ENCODE measurements at places on chromosomes 6 and 20. TPM values are rescaled to one million over a fixed set of nuclear protein-coding genes. Genes with fewer than 3 reads are reported as not detected.

GRCh38 chr6:10269814-10270472 lies 144.9 kb downstream of the TFAP2A start:
- DNase-seq, result no peak

DNA sequence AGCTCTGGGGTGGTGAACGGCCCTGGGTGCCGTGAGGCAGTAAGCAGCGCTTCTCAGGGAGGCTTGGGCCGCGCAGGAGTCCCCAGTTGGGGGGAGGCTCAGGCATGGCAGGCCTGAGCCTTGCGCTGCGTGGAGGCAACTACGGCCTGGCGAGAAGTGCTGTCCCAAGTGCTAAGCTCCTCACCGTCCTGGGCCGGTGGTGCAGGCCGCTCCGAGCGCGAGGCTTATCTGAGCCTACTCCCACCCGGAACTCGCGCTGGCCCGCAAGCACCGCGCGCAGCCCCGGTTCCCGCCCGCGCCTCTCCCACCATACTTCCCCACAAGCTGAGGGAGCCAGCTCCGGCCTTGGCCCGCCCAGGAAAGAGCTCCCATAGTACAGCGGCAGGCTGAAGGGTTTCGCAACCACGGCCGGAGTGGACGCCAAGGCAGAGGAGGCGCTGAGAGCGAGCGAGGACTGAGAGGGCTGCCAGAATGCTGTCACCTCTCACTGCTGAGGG lies 1.8 kb upstream of the WRNIP1 start:
- no peak for DNase-seq

DNA sequence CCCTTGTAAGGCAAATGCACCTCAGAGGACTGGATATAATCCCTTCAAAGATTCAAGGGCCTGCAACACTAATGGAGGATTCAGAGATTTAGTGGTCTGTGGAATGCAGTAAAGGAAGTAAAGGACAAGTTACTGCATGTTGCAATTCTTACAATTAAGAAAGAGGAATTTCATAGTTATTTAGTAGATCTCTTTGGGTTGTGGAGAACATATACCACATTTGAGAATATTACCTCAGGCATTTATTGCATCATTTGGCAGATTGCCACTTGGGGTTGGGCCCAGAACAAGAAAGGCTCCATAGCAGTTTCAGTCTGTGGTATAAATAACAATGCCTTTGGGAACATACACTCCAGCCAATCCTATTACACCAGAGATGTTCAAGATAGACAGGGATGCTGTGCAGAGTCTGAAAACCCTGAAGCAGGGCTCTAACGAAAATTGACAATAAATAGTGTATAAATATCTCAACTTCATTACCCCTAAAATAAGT lies 20.9 kb upstream of the EPM2A start:
- DNase-seq, result no peak

DNA sequence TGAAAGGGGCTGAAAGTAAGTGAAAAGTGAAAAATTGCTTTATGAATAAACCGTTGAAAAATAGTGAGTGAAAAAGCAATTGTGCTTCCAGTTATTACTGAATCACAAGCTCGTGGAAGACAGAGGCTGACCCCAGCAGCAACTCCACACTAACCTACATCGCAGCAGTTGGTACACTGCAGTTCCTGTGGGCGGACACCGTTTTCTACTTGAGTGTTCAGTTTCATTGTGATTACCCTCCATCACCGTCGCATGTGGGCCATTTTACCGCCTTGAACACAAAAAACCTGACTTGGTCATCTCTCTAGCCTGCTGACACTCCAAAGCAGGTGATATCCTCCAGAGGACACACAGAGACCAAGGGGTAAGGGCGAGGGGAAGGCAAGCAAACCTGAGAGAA lies 28.4 kb downstream of the PRDM1 start:
- no peak for DNase-seq

OR2B6 gene
- not detected for total RNA-seq

DNA sequence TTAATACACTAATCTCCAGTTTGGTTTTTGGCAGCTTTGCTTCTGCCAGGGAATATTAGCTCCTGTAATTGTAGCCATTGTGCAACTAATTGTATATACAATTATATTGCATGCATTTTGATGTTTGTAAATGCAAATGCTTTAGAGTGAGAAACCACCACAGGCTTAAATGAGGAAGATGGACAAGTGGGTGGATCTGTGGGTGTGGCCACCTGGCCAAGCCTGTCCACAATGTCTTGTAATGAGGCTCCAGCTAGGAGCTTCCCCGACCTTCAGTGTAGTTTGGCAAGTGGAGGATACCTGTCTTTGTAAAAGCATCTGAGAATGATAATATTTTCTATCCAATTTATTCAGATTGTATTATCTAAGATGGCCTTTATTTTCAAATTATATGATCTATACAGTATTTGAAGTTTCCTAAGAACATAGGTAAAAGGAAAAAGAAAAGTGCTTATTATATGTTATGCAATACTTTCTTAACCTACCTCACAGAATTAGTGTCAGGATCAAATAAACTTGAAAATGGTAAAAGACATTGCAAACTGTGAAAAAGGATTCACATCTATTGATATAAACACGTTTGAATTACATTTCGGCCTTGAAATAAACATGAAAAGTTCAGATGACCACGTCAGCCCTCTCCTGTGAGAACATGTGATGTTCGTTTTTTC lies 49.3 kb upstream of the ARID1B start:
- no peak for DNase-seq

GRCh38 chr6:111677249-111677990 lies 71.7 kb upstream of the TRAF3IP2 start:
- DNase-seq, result no peak

DNA sequence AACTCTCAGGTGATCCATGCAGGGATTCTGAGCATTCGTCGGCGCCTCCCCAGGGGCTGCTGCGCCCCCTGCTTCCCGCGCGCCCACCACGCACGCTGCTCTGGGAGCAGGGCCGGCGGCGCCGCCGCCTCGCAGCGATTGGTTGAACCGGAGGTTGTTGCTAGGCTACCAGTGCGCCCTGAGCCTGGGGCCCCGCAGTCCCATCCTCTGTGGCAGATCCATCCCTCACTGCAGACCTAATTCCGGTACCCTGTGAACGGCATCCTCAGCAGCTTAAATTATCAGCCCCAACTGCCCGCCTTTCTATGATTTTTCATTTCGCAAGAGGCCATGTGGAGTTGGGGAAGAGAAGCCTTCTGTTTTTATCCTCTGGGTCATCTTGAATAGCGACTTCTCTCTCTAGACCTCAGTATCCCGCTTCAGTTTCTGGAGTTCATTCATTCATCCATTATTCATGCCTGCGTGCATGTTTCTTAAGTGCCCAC lies 15.4 kb downstream of the PNPLA1 start:
- no peak for DNase-seq

PRRT1 gene
- total RNA-seq, result 2.6 TPM

GRCh38 chr20:40494248-40494647 lies 194.8 kb downstream of the MAFB start:
- peak; percentile 58 for DNase-seq

DNA sequence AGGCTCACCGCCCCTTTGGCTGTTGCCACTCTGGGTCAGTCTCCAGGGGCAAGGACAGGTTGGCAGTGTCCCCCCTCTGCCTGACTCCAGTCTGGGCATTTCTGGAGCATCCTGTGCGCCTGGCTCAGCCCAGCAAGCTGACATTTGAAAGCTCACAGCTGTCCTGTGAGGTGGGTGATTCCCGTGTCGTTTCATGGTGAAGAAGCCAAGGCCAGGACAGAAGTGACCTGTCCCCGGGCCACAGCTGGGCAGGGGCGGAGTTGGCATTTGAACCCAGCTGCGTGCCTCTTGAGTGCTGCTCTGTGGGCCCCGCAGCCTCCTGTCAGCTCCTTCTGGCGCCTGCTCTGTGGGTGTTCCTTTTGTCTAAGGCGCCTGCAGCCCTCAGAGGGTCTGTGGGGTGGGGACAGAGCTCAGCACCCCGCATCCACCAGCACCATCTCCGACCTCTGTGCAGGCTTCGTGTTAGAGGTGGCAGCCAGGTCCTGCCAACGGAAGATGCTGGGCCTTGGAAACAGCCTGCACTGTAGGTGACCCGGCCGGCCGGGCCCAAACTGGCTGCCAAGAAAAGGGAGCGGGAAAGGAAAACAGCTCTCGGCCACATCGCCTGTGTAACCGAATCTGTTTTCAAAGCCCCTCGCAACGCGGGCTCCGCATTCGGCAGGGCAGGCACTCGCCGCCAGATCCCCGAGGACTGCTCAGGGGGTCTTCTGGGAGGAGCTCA lies 5.8 kb upstream of the GATA5 start:
- no peak for DNase-seq

DNA sequence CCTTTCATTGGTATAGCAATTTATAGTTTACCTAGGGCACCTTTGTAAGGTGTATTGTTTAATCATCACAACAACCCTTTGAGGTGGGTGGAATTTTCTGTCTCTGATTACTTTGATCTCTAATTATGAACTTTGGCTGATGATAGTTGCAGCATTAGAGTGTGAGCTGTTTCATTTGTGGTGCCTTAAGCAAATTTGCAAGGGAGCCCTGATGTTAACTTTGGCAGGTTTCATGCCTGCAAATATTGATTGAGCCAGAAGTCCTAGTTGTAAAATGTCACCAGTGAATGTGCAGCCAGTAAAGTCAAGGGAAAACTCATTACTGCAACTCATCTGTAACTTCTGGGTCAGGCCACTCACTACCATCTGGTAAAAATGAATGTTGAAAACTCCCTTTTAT lies 29.8 kb downstream of the CTNNBL1 start:
- no peak for DNase-seq

SLC44A4 gene
- 4.4 TPM for total RNA-seq

DNA sequence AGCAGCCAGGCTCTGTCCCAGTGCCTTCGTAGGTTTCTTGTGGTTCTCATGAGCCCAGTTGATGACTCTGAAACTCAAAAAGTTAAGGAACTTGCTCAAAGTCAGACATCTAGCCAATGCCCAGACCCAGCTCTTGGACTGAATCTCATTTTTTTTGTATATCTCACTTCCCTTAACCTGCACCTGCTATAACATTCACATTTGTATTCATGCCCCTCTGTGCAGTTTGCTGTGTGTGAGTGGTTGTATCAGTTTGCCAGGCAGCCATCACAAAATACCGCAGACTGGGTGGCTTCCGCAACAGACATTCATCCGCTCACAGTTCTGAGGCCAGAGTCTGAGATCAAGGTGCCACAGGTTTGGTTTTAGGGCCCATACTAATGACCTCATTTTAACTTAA lies 49.9 kb downstream of the IPCEF1 start:
- DNase-seq, result no peak

DNA sequence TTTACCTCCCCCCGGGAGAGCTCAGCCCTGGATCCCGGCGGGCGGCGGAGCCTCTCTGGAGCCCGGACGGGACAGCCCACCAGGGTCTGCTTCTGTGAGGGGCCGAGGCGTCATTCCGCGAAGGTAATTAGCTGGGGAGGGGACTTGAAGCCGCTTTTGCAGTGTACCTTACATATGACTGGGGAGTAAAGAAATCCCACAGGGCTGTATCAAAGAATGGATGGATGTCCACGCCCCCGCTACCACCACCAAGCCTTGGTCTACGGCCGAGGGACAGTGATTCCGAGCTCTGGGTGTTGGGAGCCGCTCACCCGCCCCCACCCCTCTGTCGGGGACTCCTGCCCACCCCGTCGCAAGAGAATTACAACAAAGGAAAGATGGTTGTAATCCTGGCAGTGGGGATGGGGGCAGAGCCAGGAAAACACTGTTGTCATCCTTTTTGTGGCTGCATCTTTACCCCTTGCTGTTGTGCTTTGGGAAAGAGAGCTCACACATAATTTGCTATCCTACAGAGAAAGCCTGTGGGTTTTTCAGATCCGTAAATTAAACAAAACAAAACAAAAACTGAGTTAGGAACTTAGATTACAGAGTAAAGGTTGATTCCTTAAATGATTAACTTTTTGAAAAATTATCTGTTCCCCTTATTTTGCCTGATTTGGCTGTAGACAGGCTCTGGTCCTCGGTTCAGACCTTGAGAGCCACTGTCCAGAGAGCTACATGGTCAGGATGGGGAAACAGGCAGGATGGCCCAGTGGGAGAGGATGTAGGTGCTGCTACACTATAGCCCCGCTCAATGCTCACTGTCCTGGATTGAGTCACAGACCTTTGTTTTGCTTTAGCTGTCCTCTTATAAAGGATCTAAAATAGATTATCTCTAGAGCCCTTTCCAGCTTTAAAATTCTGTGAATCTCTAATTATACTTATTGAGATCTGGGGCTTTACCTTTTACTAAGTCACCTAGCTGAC lies 997 bp upstream of the FBXO30 start:
- DNase-seq, result no peak

GRCh38 chr6:83292900-83293843 lies 100.0 kb downstream of the RWDD2A start:
- DNase-seq, result no peak

HTR1E gene
- 0.10 TPM for total RNA-seq

BACH2 gene
- 34.5 TPM for total RNA-seq

SMLR1 gene
- total RNA-seq, result not detected

- DNase-seq, result no peak
Observed at GRCh38 chr20:35891375-35891774, 62.9 kb downstream of the SCAND1 start.

- peak; percentile 26 for DNase-seq
Observed at GRCh38 chr6:116229287-116229913, 24.5 kb downstream of the TSPYL4 start.

DEF6 gene
- 53.3 TPM for total RNA-seq

DNA sequence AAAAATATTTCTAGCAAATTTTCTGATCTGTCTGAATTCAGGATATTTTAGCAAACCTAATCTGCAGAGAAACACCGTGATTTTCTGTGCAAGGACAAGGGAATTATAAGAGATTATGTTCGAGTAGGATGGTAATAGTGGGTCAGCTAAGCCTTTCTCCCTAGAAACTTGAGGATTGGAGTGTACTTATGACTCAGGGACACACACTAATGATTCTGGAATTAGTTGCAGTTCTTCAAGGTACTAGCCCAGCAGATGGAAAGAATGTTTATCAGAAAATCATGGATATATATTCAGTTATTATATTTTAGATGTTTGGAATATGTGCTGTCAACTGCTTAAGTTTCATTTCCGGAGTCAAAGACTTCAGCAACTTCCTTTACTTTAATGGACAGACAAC lies 177.1 kb upstream of the MAP3K7 start:
- no peak for DNase-seq

CENPQ gene
- 2.5 TPM for total RNA-seq

ZC3H12D gene
- 1.3 TPM for total RNA-seq

DNA sequence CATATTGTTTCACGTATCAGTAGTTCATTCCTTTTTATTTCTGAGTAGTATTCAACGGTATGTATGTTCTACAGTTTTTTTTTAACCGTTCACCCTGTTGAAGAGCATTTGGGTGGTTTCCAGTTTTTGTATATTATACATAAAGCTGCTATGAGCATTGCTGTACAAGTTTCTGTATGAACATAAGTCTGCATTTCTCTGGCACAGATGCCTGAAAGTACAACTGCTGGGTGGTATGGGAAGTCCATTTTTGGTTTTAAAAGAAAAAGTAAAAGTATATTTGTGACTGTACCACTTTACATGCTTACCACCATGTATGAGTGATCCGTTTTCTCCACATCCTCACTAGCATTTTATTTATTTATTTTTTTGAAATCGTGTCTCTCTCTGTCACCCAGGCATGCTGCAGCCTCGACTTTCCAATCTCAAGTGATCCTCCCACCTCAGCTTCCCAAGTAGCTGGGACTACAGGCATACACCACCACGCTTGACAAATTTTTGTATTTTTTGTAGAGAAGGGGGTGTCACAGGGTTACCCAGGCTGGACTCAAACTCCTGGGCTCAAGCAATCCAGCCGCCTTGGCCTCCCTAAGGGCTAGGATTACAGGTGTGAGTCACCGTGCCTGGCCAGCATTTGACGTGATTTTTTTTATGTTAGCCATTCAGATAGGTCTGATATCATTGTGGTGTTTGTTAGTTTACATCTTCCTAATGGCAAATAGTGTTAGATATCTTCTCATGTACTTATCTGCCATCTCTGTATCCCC lies 11.0 kb upstream of the SIM1 start:
- no peak for DNase-seq

- no peak for DNase-seq
Observed at GRCh38 chr20:1360094-1360846, 31.3 kb upstream of the SDCBP2 start.

EBF4 gene
- 9.0 TPM for total RNA-seq
